ENCODE measurements at places on chromosomes 3 and 15.

GRCh38 chr15:40281057-40281800 lies 1.6 kb downstream of the ANKRD63 start:
- no peak for DNase-seq

- DNase-seq: no peak
Observed at GRCh38 chr3:164507886-164508285, 570.4 kb downstream of the SI start.

DNA sequence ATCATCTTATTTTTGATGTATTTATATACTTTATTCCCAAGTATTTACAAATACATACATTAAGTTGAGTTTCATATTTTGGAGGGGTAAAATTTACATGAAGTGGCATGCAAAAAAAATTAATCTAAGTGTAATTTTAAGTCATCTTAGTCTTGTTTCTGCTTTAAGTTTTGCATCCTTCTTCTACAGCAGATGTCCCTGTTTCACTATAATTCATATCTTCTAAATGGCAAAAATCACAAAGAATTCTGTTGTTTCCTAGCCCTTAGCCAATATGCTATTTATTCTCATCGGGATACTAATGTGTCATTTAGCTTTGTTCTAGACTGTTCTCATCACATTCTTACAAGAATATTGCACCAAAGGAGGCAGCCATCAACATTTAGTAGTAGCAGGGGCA lies 831.9 kb downstream of the GBE1 start:
- no peak for DNase-seq

DNA sequence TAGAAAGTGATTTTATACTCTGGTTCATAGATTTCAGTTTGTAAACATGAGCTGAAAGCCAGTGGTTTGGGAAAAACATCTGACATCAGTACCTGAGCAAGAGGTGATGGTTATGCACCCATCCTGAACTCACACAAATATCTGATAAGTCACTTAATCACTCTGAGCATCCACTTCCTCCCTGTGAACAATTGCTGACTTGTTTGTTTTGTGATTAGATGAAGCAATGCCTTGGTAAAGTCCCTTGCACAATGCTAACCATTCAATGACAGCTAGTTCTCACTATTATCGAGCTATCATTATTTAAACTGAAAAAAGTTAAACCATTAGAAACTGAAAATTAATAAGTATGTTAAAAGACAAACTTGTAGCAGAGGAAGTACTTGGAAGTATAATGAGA lies 303.0 kb downstream of the PLOD2 start:
- no peak for DNase-seq

DNA sequence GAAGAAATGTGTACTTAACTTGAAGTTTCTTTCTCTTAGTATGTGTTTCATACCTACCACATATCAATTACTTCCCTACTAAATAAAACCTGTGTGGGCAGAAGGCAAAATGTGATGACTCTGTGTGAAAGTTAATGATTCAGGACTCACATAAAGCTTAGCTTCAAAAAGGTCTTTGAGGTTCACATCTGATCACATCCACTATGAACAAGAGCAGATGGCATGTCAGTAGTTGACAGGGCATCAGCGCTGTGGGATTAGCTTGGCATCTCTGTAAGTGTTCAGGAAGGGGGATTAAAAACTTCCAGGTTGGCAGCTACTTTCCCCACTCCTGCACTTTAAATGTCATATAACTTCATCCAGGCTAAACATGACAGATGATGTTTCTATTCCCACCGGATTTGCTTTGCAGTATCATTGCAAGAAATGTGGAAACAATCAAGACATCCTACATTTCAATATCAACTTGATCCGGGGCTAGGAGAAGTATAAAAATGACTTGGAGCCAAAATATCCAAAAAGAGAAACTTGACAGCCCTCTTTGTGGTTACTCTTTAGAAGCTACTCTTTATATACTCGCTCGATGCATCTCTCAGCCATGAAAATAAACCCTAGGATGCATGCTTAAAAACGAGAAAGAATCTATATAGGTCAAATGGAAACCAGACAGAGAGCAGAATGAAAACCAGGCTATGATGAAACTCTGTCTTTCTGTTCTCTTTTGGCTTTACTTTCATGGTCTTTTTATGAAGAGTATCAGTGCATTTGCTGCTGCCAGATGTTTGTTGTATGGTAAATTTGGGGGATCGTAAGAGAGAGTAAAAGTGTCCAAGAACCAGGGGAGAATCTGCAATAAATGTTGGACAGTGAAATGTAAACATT lies 273.1 kb upstream of the ALCAM start:
- DNase-seq: no peak

Data from GM10248 (cell line).